ENCODE measurements at places on chromosomes 5 and 9.

GRCh38 chr5:6788439-6788838 is 75.2 kb downstream of the TENT4A start:
- no peak for DNase-seq

GRCh38 chr5:141722266-141722665 is 40.2 kb upstream of the ARAP3 start:
- no peak for DNase-seq

DNA sequence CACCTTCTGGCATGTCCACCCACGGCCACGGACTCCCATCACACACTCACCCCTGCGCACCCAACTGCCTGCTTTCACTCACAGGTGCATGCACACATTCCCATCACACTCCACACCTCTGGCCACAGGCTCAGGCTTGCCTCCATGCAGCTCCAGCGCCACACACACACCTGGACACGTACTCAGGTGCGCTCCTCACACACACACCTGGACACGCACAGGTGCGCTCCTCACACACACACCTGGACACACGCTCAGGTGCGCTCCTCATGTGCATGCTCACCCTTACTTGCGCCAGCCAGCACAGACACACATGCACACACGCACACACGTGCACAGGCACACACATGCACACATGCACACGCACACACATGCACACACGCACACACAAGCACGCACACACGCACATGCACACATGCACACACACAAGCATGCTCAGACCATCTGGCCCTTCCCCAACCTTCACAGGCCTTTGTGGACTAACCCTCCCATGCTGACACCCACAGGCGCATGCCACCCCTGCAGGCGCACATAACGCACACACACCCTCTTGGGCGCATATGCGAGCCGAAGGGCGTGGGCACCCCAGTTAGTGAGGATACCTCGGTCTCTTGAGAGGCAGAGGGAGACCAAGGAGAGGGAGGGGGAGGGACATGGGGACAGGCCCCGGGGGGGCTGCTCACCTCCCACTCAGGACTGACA is 8.3 kb downstream of the GRIN1 start:
- no peak for DNase-seq

GRCh38 chr5:36669015-36669651 is 62.7 kb downstream of the SLC1A3 start:
- no peak for DNase-seq

All from C1 segment of cervical spinal cord (tissue), 14 donors.